ENCODE measurements at places on chromosomes 3 and 15.

GRCh38 chr15:31570591-31570990 lies 244.0 kb downstream of the KLF13 start:
- DNase-seq = no peak

DNA sequence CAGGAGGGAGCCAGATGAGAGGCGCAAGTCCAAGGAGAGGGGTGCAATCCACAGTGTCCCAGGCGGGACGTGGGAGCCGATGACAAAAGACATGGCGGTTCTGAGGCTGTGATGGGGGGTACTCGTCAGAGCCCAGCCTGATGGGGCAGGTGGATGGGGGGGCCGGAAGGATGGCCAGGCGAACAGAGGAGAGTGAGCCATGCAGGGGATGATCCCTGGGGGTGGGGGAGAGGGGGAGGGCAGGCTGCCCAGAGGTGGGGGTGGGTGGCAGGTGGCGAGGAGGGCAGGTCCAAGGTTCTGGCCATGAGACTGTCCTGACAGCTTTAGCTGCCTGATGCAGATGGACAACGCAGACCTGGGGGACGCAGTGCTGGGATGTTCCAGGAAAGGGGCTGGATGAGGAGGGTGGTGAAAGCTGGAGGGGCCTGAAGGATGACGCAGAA lies 8.9 kb upstream of the CSPG4 start:
- no peak for DNase-seq

- peak; percentile 79 for DNase-seq
Observed at GRCh38 chr15:72231833-72232478, 966 bp upstream of the PKM start.

DNA sequence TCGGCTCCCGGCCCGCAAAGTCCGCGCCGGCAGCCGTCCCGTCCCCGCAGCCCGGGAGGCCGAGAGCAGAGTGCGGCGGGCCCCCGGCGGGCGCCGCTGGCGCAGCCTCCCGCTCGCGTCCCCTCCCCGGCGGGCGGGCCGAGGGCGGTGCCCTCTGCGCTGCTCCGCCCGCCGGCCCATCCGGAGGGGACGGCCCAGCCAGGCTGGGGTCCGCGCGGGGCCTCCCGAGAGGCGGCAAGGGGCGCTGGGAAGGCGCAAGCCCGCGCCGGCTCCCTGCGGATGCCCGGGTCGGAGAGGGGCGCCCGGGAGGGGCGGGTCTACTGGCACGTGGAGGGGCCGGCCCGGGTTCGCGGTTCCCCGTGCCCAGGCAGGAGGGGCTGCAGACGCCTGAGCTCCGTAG lies at the start of the genes CLCN2 and POLR2H:
CLCN2 (minus strand) TSS at position 74 of the 400 bp plus-strand sequence. CDS start 126 bp downstream, outside the sequence.
POLR2H (plus strand) TSS at position 179 of the 400 bp plus-strand sequence. CDS start 1,783 bp downstream, outside the sequence.
- peak; percentile 76 for DNase-seq

DNA sequence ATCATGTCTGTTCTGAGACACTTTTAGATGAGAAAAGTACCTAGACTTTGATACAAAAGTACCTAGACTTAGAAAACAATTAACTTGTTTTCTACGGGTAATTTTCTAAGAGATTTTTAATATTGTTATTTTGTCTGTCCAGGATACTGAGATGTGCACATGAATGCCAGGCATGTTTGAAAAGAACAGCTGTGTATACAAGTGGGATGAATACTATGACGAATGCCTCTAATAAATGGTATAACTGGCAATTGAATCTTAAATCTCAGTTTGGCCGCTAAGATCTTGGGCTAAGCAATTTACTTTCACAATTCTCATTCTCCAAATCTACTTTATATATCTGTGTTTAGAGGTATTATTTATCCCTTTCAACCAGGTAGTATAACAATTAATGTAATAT lies 207.4 kb downstream of the CBLB start:
- DNase-seq = no peak

DNA sequence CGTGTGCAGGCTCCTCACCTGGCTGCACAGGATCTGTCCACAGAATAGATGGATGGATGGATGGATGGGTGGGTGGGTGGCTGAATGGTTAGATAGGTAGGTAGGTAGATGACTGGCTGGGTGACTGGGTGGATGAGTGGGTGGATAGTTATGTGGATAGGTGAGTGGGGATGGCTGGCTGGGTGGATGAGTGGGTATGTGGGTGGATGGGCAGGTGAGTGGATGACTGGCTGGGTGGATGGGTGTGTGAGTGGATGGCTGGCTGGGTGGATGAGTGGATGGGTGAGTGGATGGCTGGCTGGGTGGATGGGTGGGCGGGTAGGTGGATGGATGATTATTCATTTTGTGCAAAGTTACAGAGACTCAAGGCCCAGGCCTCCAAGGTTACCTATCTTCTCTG lies 172.9 kb upstream of the CTDSPL start:
- no peak for DNase-seq

DNA sequence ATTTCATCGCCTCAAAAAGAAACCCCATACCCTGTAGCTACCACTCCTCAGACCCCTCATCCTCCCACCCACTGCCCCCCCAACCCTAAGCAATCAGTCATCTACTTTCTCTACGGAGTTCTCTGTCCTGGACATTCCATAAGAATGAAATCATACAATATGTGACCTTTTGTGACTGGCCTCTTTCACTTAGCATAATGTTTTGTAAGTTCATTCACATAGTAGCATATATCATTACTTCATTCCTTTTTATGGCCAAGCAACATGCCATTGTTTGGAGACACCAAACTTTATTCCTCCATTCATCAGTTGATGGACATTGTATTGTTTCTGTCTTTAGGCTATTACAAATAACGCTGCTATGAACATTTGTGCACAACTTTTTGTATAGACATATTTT lies 64.2 kb downstream of the TNIK start:
- DNase-seq = no peak
